GOT3 (cell line): ENCODE measurements at places on chromosomes 2 and 18.

GRCh38 chr2:162220368-162220767 lies 22.9 kb downstream of the FAP start:
- DNase-seq, result no peak

- no peak for DNase-seq
Measured at GRCh38 chr18:62643181-62643580, 72.2 kb upstream of the PHLPP1 start.

DNA sequence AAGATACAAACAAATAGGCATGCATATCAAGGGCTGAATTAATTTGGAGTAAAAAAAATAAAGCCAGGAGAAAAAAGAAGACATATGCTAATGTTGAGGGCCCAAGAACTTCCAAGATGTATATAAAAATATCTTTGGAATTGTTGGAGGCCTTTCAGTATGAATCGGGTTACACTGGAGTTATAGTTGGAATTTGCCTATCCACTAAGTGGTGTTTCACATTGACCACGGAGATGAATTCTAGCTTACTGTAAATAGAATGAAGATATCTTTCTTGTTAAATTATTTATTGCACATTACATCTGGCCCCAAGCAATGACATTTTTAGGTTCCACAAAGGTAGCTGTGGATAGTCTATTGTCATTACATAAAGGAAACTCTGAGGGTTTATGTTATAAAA lies 38.5 kb upstream of the TRIB2 start:
- no peak for DNase-seq

GRCh38 chr18:46502444-46502843 lies 154.6 kb downstream of the LOXHD1 start:
- DNase-seq, result no peak

DNA sequence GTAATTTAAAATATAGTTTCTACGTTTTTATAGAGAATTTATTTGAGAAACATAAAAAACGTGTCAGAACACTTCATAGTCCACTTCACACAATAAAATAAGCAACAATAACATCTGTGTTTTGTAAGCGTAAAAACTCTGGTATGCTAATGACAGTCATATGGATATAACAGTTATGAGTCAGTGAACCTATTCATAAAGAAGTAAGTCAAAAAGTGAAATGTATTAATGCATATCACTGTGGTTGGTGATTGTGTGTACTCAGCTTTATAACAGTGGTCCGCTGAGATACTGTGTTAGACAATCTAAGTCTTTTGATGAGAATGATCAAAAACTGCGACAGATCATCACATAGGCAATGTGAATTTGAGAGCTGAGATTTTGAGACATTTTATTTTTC lies 153.2 kb downstream of the WDR7 start:
- no peak for DNase-seq

GRCh38 chr2:158395166-158395565 lies 61.4 kb downstream of the CCDC148 start:
- no peak for DNase-seq

DNA sequence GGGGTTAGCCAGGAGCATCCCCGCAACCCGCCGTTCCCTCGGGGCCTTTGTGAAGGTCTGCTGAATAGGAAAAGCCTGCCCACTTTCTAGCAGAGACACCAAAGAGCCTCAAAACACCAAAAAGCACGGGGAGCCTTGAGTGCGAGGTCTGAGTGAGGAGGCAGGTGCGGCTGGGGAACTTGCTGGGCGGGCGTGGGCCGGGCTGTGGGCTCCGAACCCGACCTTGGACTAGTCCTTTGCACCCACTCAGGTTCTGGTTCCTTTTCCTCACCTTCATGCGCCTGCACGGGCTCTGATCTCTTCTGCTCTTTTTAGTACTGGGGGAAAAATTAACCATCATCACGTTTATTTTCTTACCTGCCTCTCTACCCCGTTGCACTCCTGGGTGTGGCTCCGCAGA lies 19.9 kb downstream of the APCDD1 start:
- no peak for DNase-seq
